ENCODE measurements at places on chromosomes 1 and 21.

GRCh38 chr1:28195780-28196179, 19.3 kb upstream of the PTAFR start:
- DNase-seq = no peak

DNA sequence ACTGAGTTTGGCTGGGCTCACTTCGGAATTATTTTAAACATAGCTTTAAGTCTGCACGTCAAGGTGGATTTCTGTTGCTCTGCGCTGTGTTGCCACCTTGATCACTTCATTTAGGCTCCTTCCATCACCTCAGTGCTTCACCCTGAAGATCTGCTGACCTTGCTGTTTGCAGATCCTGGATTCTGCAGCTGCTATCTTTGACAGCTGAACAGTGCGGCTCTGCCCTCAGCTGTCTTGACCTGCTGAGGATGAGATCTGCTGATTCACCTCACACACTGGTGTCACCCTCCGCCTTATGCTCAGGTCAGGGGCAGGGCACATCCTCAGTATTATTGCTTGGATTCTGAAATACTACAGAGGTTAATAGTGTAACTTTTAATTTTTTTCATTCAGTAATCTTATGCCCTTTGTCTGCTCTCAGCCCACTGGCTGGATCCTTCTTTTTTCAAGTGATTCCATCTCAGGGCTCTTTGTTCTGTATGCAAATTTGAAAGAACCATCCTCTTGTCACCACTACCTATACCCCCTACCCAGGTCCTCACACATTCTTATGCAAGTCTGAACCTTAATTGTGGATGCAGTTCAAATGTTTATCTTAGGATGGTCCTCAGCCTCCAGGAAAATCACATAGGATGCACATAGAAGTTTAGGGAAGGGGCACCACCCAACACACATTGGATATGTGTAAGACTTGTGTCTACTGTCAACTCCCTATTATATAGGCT, 364.0 kb downstream of the OLFM3 start:
- no peak for DNase-seq

DNA sequence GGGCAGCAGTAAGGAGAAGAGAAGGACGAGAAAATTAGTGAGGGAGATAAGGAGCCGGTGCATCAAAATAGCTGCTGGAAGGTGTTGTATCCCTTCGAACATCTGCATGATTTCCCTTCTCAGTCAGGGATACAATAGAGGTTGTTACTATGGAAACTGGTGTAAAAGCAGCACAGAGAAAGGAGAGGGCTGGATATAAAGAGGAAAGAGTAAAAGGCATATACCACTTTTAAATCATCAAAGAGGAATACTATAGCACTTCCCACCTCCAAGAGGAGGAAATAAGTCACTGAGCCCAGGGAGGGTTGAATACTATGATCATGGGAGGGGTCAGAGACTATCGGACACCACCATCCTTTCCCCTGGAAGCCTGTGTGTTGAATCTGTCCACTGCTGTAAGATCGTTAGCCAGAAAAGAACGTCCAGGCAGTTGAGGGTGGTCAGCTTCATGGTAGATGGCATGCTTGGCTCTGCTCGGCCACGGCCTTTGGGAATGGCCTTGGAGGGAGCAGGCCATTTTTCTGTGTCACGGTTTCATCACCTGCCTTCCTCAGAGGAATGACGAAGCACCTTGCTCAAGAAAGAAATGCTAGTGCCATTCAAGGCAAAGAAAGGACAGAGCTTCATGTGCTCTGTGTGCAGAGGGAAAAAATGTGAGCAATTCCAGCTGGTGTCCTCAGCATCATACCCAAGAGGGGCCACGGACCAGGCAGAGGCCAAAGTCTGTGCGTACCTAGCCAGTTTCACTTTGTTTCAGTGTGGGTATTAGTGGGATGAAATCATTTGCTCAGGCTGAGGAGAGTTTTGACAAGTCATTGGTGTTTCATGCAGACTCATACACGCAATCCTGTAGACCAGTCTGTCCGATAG, 64.2 kb downstream of the IRF2BP2 start:
- no peak for DNase-seq

- peak; percentile 29 for DNase-seq
Measured at GRCh38 chr1:92759361-92759760, 25.5 kb downstream of the EVI5 start.

DNA sequence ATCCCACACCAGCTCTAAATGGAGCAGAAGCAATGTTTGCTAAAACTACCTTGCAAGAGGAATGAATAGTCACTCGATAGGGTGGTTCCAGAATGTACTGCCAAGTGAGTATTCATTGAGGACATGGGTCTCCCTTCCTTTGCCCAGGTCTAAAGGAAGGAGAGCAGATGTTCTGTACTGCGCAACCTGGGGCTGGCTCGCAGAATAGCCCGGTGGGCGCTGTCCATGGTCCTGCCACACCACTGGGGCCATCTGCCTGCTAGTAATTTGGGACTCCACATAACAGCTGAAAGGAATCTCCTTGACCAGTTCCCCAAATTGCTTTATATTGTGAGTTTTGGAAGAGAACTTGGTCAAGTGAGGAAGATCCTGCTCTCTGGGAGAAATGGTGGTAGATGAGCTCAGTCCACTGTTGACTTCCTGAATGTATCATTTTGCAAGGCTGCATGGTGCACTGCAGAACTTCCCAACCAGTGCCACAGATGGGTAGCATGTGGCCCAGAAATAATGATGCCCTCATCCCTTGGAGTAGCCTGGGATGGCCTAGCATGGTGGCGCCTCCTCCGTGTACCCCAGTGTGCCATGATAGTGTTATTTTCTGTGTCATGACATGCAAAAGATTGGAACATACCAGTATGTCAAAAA, 5.7 kb downstream of the SLC6A17 start:
- DNase-seq = peak; percentile 55

DNA sequence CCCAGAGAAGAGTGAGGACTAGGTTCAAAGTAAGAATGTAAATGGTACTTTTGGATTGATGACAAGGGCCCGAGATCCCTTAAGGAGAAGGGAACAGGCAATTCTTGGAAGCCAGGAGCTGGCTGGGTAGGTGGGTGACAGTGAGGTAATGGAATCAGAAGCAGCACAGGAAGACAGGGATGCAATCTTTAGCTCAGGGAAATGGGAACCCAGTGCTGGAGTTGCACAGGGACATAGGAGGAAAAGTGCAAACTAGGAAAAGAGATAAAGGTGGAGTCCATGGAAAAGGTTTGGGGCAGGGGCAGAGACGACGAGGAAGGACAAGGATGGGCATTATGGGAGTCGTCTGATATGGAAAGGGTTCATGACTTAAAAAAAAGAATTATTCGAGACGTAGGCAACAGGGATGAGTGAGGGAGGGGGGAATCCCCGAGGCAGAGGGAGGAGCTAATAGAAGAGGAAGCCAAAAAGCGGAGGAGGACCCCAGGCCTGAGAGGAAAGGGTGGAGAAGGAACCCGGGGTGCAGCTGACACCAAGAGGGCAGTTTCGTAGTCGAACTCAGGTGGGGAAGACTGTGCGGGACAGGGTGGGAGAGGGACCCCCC, 495 bp downstream of the PI4KB start:
- peak; percentile 94 for DNase-seq

- DNase-seq = peak; percentile 55
Measured at GRCh38 chr1:7915826-7916500, 24.7 kb downstream of the TNFRSF9 start.

DNA sequence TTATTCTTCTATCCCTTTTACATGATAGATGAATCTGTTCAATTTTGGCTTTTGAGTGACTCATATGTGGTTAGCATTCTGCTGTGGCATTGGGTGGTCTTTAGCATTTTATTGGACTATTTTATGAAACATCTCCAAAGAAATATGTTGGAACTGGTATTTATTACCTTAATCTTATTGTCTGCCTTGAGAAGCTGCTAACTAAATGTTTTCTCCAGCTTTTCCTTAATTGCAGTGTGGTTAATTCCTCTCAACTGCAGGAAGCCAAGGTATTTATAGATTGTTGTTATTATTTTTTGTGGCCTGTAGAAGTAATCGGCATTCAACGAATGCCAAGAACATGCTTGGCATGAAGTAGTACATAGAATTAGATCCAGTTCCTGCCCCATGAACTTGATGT, 64.1 kb downstream of the NOS1AP start:
- no peak for DNase-seq

GRCh38 chr21:38323721-38324531, 67.1 kb downstream of the KCNJ15 start:
- peak; percentile 76 for DNase-seq

- peak; percentile 33 for DNase-seq
Measured at GRCh38 chr1:151756291-151756690, 7.0 kb downstream of the MRPL9 start.

DNA sequence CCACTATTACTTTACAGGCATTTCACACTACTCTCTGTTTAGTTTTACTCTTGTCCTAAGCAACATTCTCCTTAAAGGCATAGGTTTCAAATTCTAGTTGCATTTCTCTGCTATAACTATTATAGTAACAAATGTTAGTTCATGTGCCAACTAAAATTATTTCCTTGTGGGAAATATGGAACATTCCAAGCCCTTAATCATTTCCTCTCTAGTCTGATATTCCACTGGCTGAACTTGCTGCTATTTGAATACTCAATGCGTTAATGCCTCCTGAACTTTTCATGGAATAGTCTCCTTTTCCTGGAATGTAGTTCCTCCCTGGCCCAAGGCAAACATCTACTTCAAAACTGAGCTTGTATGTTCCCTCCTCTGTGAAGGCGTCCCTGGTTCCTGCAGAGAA, 19.3 kb upstream of the TBX19 start:
- no peak for DNase-seq

DNA sequence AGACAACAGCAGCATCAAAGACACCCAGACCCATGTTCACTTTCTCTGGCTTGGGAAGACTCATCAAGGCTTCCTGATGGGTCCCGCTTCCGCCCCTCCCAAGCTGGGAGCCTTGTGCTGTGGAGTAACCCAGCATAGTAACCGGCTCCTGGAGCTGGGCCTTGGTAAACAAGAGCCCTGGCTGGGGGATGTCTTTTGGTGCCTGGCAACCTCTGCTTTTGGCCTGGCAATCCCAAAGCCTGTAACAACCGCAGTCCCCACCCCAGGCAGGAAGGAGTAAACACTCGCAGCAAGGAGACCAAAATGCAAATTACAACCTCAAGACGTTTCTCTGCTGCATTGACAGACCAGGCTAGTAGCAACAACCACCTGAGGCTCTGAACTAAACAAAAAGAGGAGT, 16.9 kb upstream of the THRAP3 start:
- no peak for DNase-seq

DNA sequence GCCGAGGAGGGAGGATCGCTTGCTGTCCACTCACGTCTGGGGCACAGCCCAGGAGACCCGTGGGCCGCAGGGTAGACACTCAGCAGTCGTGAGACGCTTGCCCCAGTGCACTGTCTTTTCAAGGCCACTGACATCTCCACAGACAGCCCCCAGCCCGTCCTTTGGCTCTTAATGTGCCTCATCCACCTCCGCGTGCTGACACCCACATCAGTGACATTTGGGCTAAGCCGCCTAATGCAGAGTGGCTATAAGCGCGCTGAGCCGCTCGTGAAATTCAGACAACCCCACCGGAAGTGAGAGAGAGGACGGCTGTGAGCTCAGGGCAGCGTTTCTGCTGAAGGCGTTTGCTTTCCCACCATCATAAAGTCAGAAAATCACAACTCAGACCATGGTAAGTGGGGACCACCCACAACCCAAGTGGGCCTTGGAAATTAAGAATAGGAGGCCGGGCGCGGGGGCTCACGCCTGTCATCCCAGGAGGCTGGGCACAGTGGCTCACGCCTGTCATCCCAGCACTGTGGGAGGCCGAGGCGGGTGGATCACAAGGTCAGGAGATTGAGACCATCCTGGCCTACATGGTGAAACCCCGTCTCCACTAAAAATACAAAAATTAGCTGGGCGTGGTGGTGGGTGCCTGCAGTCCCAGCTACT, 8.4 kb downstream of the SLC35E2B start:
- DNase-seq = no peak

DNA sequence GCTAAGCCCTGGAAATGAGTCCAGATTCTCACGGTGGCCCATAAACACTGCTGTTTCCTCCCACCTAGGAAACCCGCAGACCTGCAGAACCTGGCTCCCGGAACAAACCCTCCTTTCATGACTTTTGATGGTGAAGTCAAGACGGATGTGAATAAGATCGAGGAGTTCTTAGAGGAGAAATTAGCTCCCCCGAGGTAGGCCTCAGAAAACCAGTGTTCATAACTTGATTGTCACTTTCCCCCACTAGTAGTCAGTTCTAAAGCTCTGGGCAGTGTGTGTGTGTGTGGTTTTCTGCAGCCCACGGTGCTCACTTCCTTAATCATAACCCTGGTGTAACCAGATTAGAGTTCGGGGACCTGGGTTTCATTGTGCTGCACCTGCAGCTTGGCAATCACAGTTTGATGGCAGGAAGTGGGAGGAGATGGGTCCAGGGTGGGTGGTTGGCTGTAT, 39.1 kb downstream of the CLIC6 start:
- DNase-seq = peak; percentile 15

DNA sequence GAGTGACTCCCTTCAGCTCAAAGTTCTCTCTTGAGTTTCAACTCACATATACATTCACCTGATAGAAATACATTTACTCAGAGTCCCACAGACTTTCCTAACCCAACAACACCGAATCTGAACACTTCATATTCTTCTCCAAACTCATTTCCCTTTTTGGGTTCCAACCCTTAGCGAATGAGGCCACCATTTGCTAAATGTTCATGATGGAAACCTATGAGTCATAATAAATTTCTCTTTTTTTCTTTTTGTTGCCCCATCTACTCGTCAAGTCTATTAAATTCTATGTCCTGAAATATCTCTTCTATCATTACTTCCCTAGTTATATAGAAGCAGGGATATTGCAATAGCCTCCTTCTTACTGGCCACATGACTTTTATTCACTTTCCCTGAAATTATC, 100.1 kb downstream of the HLX start:
- peak; percentile 72 for DNase-seq

DNA sequence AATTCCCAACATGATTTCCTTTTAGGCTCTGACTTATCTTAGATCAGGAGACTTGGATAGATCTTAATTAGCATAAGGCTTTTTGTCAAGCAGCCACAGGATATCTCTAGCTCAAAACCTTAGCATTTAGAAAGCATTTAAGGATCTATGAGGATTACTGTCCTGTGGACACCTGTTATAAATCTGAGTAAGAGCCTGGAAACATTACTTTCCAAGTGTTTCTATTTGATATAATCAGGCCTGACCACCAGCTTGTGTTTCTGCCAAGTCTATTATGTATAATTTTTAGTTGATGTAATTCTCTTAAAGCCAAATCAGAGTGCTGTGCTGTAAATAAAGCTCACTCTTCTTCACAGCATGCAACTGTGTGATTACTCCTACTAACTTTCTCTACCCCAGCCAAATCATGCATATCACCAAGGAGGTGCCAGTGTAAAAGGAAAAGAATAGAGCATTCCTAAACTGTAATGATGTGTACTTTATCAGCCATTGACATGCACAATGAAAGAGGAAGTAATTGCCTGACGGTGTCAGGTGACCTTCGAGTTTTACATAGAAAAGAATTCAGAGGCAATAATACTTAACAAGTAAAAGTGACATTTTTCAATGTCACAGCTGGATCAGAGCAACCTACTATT, 309.9 kb upstream of the PRMT6 start:
- DNase-seq = no peak
